Prostate gland (tissue), 2 donors: ENCODE measurements at places on chromosomes 3 and 15. TPM values are rescaled to one million over a fixed set of nuclear protein-coding genes. Genes with fewer than 3 reads are reported as not detected.
A peak's percentile ranks its signal among the peaks of the same experiment; 100 is the strongest.

- H3K27ac ChIP-seq = no peak overlapping the region
- no peak overlapping the region for H3K4me3 ChIP-seq
- no peaks in the 10 kb centered on the region for H3K36me3 ChIP-seq
- H3K4me1 ChIP-seq = no peaks in the 10 kb centered on the region
- no peak for DNase-seq
Observed at GRCh38 chr15:77627581-77627980, 5.1 kb downstream of the LINGO1 start.

DNA sequence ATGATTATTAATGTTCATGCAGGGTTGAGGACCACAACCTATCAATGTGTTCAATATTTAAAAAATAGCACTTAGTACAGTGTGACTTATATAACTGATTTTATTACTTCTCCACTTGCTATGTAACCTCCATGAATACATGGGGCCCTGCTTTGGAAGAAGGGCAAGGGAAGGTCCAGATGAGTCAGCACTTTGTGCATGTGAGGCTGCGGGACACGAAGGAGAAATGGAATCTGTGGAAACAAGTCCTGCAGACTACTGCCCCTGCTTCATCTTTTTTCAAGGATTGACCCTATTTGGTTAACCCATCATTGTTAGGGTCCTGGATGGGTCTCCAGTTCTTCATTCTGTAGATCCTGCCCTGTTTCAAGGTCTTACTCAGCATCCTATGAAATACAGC lies 1.6 kb downstream of the NXPE3 start:
- no peak overlapping the region for H3K4me3 ChIP-seq
- DNase-seq = no peak
- no peaks in the 10 kb centered on the region for H3K27me3 ChIP-seq

- H3K27ac ChIP-seq = no peak overlapping the region
- DNase-seq = no peak
- no peaks in the 10 kb centered on the region for H3K36me3 ChIP-seq
- H3K4me1 ChIP-seq = no peaks in the 10 kb centered on the region
- no peak overlapping the region for H3K4me3 ChIP-seq
Observed at GRCh38 chr3:133833880-133834620, 28.4 kb downstream of the SRPRB start.

GOLGA8Q gene
- total RNA-seq = 1.5 TPM

DNA sequence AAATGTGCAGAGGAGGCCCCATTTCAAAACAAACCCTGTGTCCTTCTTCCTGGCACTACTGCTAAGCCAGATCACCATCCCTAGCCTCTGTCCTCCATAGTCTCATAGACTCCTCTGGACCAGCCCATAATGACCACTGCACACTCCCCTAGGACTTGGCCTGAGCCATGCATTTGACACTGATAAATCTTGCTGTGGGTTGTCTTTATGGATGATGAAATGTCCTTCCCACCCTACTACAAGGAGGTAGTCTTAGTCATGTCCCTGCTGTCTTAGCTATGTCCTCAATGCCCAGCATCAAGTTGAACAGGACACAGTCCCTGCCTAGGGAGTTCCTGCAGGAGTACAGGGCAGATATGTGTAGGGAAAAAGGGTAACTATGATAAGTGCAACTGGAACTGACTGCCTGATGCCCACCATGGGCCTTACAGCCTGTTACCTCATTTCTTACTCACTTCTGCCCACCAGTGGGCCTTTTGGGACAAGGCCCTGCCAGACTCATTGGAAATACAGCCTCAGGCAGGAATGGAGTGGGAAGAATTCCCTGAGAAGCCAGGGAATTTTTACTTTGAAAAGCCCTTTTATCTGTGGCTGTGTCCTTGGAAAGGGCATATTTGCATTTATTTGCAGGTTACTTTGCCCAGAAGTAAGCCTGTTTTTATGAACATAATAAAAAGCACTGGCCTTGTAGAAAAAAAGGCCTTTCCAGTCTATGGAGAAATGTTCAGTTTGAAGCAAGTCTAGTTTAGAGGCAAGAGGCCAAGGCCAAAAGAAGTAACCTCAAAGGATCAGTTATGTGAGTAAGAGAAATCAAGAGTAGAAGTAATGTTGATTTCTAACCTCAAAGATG lies 199.6 kb upstream of the EIF1B start:
- no peak overlapping the region for H3K4me3 ChIP-seq
- H3K27ac ChIP-seq = no peak overlapping the region
- DNase-seq = no peak
- H3K27me3 ChIP-seq = no peaks in the 10 kb centered on the region
- H3K36me3 ChIP-seq = no peaks in the 10 kb centered on the region
- H3K4me1 ChIP-seq = no peaks in the 10 kb centered on the region

TM4SF18 gene
- 4.3 TPM for total RNA-seq

DNA sequence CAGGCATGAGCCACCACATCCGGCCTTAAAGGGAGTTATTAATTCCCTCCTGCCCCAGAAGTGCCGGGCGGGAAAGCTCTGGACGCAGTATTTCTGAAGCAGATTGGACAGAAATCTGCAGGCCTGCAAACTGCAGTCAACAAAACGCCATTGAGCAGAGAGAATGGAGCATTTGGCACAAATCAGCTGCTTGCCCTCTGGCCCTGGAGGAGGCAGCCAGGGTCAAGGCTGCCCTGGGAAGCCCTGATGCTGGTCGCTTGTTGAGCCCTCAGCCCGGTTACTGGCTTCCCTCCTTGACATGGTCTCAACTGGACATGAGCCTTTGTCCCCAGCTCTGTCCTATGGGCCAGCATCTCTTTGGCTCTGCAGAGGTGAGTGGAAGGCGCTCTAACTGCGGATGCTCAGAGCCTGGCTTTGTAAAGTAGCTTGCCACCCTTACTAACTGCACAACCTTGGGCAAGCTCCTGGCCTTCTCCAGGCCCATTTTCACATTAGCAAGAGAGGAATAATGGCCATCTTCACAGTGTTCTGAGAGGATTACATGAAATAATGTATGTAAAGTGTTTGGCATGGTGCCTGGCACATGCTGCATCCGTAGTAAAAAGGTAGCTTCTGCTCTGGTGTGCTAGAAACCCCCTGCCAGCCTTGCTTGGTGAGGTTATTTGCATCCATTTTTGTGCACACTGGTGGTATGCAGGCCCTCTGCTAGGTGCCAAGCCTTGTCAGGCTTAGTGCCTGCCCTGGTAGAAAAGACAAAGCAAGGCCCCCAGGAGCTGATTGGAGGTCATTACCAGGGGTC lies 4.1 kb downstream of the SEMA4B start:
- no peaks in the 10 kb centered on the region for H3K36me3 ChIP-seq
- DNase-seq = no peak
- no peak overlapping the region for H3K4me3 ChIP-seq
- H3K27ac ChIP-seq = no peak overlapping the region

- no peaks in the 10 kb centered on the region for H3K4me1 ChIP-seq
- no peak for DNase-seq
- no peaks in the 10 kb centered on the region for H3K36me3 ChIP-seq
- H3K27ac ChIP-seq = no peak overlapping the region
- H3K27me3 ChIP-seq = no peaks in the 10 kb centered on the region
Observed at GRCh38 chr3:113070681-113071113, 79.9 kb downstream of the GTPBP8 start.

GRCh38 chr15:88625943-88626741 lies 5.0 kb downstream of the AEN start:
- no peaks in the 10 kb centered on the region for H3K27me3 ChIP-seq
- peaks cover 9% of the 10 kb centered on the region for H3K36me3 ChIP-seq
- H3K27ac ChIP-seq = no peak overlapping the region
- H3K4me1 ChIP-seq = peaks cover 6% of the 10 kb centered on the region
- no peak overlapping the region for H3K4me3 ChIP-seq

- H3K27me3 ChIP-seq = no peaks in the 10 kb centered on the region
- H3K36me3 ChIP-seq = no peaks in the 10 kb centered on the region
- DNase-seq = no peak
Observed at GRCh38 chr15:28979208-28979841, 93.6 kb downstream of the APBA2 start.

- DNase-seq = no peak
- no peaks in the 10 kb centered on the region for H3K36me3 ChIP-seq
- no peak overlapping the region for H3K4me3 ChIP-seq
- H3K27me3 ChIP-seq = no peaks in the 10 kb centered on the region
- H3K4me1 ChIP-seq = no peaks in the 10 kb centered on the region
Observed at GRCh38 chr3:169822540-169822939, 9.8 kb upstream of the LRRC34 start.

GRCh38 chr3:29168696-29169095 lies 112.2 kb upstream of the RBMS3 start:
- no peaks in the 10 kb centered on the region for H3K27me3 ChIP-seq
- H3K4me3 ChIP-seq = no peak overlapping the region
- no peaks in the 10 kb centered on the region for H3K4me1 ChIP-seq
- no peaks in the 10 kb centered on the region for H3K36me3 ChIP-seq
- no peak for DNase-seq
- no peak overlapping the region for H3K27ac ChIP-seq

SLC22A13 gene
- total RNA-seq = not detected

SLC51A gene
- 0.55 TPM for total RNA-seq

GRCh38 chr3:33577173-33577572 lies 137.0 kb upstream of the UBP1 start:
- no peak for DNase-seq
- H3K27me3 ChIP-seq = no peaks in the 10 kb centered on the region
- no peaks in the 10 kb centered on the region for H3K4me1 ChIP-seq
- no peak overlapping the region for H3K4me3 ChIP-seq
- H3K36me3 ChIP-seq = no peaks in the 10 kb centered on the region

GOLGA8S gene
- 1.5 TPM for total RNA-seq

AGBL1 gene
- 0.23 TPM for total RNA-seq

PLOD2 gene
- 10.7 TPM for total RNA-seq

- peak overlapping the region; percentile 66 for H3K27ac ChIP-seq
- peak overlapping the region; percentile 15 for H3K4me3 ChIP-seq
- H3K27me3 ChIP-seq = no peaks in the 10 kb centered on the region
- no peaks in the 10 kb centered on the region for H3K4me1 ChIP-seq
- no peak for DNase-seq
Observed at GRCh38 chr3:15796771-15797641, 773 bp downstream of the ANKRD28 start.

GRCh38 chr3:124118397-124118796 lies 126.5 kb upstream of the ROPN1 start:
- no peaks in the 10 kb centered on the region for H3K36me3 ChIP-seq
- no peaks in the 10 kb centered on the region for H3K27me3 ChIP-seq
- no peak overlapping the region for H3K4me3 ChIP-seq
- DNase-seq = no peak

DNA sequence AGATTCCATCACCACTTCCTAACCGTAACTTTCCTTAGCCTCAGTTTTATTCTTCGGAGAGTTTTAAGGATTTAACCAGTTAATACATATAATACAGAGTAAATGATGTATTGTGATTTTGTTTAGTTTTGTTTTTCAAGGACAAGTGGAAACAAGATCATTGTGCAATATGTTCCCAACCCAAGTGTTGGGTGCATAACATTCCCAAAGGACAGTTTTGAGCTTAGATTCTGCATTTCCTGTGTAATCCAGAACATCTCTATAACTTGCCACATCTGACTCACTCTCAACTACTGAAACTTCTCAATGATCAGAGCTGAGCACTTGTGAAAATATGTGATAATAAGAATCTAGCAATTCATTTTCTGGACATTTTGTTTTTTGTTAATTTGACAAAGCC lies 466.1 kb upstream of the PPP2R3A start:
- no peaks in the 10 kb centered on the region for H3K36me3 ChIP-seq
- H3K4me3 ChIP-seq = no peak overlapping the region
- H3K27ac ChIP-seq = no peak overlapping the region
- no peaks in the 10 kb centered on the region for H3K27me3 ChIP-seq

LIPC gene
- total RNA-seq = 0.14 TPM
